ENCODE measurements at places on chromosomes 4 and X.

GRCh38 chr4:48093991-48094416, 40.0 kb downstream of the TXK start:
- DNase-seq = no peak

- no peak for DNase-seq
Measured at GRCh38 chr4:54516556-54517215, 141.1 kb upstream of the KIT start.

GRCh38 chr4:54215379-54216077, 13.6 kb upstream of the PDGFRA start:
- DNase-seq = no peak

GRCh38 chrX:46803140-46803539, 33.7 kb upstream of the RP2 start:
- DNase-seq = no peak

DNA sequence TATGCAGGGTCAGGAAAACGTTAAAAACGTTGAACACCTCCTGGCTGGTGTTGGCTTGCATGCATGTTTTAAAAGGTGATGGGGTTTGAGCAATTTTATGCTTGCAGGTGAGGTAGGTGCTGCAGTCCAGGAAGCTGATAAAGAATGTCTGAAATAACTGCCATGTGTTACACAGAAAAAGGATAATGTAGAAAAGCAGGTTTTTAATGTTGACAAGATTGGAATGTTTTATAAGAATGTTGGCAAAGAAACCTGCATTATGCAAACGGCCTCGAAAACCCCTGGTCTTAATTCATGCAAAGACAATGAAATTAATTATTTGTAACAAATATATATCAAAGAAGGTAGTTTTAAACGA, 723.7 kb upstream of the AGA start:
- DNase-seq = no peak

DNA sequence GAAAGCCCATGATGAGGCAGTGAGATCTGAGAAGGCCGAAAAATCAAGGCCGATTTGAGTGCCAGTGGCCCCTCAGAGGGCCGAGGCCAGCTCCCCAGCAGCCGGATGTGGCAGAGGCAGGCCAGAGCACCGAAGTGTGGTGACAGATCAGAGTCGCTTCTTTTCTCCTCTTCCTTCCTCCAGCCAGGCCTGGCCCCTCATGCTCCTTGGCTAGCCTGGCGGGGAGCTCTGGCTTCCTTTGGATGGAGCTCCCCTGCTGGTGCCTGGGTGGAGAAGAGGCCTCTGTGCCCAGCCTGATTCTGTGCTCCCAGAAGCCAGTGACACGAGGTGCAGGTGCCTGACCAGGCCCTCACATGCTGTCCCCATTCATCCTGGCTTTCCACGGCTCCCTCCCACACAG, 127.2 kb upstream of the PABPC4L start:
- DNase-seq = no peak

DNA sequence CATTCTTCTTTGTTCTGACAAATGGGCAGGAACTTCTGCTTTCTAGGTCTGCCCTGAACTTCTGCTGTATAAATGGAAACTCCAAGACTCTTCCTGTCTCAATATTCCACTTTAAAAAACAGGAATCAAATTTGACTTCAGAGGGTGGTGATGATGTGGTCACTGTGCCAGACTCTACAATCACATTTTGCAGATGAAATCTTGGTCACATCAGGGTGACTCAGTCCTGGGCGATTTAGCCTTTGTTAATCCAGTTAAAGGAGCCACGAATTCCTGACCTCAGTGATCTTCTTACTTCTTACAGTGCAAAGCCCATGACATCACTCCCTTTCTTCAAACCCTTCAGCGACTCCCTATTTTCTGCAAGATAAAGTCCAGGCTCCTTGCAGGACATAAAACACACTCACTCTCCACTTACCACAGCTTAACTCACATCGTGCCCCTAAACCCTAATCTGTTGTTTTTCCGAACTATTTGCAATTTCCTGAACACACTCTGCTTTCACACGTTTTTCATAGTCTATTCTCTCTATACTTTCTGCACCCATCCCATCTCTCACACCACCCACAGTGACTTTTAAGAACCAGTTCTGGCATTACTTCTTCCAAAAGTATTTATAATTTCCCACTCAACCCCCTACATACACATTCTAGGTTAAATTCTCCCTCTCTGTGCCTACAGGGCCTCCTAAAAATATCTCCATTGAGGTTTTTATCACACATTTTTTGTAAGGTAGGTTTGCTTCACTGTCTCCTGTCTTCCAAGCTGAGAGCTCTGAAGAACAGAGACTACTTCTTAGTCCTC, 11.1 kb downstream of the GASK1B start:
- DNase-seq = no peak

DNA sequence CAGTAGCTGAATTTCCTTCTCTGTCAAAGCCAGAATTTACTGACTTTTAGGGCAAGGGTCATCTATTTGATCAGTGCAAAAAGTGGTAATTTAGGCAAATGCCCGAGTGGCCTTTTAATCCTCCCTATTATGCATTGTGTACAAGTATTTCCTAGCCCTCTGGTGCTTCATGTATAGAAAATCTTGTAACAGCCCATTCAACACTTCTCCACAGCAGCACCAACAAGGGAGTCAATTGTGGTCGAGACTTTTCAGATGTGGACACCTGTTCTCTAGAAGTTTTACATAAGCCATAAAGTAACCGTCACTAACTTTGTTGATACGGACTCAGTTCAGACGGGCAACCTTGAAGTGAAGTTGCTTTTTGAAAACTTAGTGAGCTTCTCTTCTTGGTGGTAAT, 50.9 kb upstream of the FHDC1 start:
- DNase-seq = no peak

DNA sequence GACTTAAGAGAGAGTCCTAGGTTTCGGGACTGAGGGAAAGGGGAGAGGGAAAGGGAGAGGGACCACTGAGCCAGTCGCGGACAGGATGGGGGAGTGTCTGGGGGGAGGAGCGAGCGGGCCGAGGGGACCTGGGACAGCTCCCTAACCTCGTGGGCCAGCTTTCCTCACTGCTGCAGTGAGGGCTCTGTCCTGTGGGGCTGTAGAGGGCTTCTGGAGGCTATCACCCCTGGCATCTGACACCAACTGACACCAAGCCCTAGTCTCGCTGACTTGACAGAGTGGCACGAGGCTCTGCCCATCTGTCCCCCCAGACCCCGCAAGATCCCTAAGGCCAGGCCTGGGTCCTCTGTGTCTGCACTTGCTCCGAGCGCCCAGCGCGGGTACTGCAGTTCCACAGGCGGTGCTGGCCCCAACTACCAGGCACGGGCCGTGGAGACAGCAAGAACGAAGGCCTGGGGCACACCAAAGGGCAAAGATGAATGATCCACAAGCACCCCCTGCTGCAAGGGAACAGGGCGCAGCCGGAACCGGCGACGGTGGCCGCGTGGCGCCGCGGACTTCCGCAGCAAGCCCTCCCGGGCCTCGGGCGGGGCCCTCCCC, 465 bp downstream of the HAUS7 start:
- DNase-seq = no peak

DNA sequence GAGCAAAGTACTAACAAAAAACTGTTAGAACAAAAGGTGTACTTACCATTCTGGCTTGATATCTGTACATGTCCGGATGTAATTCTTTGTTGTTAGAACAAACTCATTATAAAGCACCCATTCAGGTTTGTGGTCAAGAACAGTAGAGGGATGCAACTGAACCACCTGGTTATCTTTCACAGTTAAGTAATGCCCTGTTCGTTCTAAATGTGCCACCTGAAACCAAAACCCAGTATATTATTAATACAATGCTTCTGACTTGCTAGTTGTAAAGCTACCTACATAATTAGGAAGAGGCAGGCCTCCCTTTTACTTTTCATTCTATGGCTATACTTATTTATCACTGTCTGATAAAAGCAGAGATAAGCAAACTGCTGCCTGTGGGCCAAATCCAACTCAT, 54.8 kb downstream of the DHX15 start:
- DNase-seq = no peak

- DNase-seq = no peak
Measured at GRCh38 chr4:73193659-73194058, 64.9 kb downstream of the ANKRD17 start.

DNA sequence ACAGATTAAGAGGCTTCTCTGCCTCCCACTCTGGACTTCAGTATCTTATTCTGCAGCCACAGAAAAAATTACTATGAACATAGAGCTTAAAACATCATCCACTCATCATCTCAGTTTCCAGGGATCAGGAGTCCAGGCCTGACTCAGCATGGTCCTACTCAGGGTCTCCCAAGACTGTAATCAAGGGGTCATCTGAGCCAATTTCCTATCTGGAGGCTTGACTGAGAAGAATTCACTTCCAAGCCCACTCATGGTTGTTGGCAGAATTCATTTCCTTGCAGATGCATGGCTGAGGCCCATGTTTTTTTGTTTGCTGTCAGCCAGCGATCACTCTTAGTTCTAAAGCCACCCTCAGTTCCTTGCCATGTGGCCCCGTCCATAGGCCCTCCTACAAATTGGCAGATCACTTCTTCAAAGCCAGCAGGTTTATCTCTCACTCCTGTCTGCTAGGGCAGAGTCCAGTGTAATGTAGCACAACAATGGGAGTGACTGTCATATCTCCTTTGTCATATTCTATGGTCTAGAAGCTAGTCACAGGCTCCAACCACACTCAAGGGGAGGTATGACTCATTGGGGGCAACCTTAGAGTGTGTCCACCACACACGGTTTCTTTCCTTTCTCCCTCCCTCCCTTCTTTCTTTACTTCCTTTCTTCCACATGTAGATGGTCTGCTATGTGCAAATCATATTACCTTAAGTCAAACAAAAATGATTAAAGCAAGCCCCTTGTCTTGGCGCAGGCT, 251.6 kb downstream of the QDPR start:
- DNase-seq = no peak

DNA sequence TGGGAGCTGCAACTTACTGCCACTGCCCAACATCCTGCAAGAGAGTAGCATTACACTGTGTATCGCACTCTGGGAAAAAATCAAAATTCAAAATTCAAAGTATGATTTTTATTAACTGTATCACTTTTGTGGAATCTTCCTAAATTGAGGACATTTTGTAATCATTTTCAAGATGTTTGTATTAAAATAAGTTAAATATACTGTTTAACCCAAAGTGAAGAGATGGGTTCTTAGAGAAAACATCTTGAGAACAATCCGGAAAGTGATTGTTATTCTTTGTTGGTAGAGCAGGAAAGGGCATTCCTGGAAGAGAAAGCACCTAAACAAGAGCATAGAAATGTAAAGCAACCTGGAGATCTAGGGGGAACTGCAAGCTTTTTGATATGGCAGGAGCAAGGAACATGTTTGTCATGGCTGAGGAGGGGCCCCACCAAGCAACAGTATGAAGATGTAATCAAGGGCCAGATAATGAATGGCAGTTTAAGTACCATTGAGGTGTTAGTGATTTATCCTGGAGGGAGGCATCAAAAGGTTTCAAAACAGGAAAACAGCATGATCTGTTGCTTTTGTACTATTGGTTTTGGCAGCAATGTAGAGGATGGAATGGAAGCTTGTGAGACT, 14.1 kb upstream of the SEC24D start:
- no peak for DNase-seq

GRCh38 chr4:19425146-19425545, 826.6 kb upstream of the SLIT2 start:
- no peak for DNase-seq

DNA sequence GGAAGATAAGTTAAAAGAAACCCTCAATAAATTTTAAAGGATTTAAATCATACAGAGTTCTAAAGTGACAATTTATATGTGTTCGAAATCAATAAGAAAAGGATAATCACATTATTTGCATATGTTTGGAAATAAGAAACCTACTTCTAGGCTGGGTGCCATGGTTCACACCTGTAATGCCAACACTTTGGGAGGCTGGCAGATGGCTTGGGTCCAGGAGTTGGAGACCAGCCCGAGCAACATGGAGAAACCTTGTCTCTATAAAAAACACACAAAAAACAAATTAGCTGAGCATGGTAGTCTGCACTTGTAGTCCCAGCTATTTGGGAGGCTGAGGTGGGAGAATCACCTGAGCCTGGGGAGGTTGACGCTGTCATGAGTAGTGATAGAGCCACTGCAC, 8.1 kb upstream of the SAP30 start:
- no peak for DNase-seq

GRCh38 chrX:106711375-106711774, 15.1 kb upstream of the RNF128 start:
- no peak for DNase-seq

DNA sequence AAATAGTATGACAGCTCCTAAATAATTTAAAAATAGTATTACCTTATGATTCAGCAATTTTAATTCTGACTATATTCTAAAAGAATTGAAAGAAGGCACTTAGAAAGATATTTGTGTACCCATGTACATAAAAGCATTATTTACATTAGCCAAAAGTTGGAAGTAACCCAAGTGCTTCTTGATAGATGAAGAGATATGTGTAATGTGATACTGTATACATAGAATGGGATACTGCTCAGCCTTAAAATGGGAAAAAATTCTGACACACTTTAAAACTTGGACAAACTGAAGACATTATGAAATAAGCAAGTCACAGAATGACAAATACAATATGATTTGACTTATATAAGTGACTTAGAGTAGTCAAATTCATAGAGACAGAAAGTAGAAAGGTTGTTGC, 112.2 kb downstream of the IDS start:
- DNase-seq = no peak

- no peak for DNase-seq
Measured at GRCh38 chr4:42425146-42426065, 28.1 kb downstream of the SHISA3 start.

DNA sequence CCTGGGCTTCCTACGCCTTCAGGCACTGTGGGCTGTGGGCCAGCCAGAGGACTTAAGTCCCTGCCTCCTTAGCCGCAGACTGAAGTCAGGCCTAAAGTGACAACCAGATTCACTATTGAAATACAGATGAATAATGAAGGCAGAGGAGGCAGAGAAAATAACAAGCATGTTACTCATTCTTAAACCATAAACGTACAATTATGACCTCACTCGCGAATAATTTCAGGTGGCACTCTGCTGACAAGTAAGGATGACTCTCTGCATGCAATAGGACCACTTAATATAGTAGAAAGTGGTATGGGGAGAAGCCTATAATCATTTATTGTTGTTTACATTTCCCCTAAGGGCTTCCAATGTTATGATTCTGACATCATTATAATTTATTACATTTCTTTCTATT, 409.2 kb upstream of the FGF13 start:
- DNase-seq = no peak

DNA sequence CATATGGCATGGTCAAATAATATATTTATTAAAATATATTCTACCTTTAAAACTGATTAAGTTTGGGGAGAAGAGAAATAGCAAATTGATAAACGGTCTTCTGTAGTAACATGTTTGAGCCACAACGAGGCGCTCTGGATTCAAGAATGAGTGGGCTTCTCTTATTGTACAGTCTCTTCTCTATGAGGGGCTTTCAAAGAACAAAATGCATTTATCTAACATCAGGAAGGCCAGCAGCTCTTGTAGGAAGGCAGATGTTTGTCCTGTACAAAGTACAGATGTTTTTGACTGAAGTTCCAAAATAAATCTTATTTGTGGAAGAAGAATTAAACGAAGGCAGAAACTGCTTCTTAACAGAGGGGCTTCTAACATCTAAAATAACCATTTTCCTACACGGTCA, 153.6 kb downstream of the RASL11B start:
- no peak for DNase-seq
